ENCODE measurements at places on chromosomes 6 and 20.

DNA sequence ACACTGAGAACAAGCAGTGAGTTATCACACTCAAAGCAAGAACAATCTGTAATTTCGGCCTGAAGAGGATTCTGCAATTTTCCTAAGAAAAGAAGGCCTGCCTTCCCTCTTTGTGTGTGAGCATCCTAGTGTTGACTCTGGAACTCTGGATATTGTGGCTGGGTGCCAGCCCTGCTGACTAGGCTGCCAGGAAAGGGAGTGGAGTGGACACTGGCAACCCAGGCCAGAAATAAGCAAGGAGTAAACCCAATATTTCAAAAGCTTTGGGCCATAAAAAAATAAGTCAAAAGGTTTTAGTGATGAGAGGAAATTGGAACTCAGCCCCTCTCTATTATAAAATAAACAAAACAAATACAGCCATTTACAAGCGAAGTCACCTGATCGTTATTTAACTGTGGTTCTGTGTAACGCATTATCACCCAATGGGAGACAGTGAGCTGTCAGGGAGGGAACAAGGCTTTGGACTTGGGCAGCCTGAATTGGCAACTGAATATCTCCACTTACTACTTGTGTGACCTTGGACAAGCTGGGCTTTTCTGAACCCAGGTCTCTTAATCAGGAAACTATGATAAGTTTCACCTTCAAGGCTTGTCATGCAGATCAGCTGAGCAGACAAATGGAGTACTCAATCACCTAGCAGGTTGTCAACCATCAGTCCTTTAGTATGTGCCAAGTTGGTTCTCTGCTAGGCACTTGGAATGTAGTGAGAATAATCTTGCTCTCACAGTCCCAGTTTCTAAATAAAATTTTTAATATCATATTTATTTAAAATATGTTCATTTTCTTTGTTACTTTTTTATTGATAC lies 196.2 kb downstream of the PAX1 start:
- no peak for DNase-seq

DNA sequence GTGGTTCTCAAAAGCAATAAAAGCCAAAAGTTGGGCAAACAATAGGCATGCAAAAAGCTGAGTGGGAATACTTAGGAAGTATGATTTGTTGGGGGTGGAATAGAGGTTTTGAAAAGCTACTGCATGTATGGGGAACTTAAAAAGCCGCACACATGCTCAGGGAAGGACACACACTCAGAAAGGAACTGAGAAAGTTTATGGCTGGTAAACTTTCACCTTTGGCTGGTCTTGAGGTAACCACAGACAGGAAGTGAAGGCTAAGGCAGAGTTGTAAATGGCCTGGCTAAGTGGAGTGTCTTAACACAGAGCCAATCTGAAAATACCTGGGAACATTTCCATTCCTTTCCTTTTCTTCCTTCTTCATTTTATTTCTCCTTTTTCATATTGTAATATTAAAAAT lies 134.5 kb upstream of the EXOC2 start:
- no peak for DNase-seq

DNA sequence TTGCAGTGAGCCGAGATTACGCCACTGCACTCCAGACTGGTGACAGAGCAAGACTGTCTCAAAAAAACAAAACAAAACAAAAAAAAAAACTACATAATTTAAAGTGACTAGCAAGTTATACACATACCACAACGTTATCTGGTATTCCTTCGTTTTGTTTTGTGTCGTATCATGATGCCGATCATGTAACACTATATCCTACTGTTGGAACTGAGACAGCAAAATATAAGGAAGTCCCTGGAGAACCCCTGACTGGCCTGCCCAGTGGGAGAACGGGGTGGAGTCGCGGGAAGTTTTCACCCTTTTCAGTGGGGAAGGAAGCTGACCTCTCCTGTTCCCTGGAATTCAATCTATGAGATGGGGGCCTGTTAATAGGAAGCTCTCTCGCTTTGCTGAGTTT lies 15.1 kb downstream of the SOX4 start:
- no peak for DNase-seq

DNA sequence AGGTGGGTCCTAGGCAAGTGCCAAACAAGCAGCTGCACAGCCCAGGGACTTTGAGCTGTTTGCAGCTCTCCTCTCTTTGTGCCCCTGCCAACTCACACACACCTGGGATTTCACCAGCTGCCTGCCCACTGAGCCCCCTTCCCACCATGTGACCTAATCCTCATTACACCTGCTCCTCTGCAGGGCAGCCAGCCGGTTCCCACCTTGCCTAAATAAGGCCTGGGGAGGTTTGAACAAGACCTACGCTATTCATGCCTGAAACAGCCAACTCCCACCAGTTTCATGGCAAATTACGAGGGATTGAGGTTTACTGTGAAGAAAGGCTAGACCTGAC lies 92.6 kb upstream of the SOX4 start:
- no peak for DNase-seq

DNA sequence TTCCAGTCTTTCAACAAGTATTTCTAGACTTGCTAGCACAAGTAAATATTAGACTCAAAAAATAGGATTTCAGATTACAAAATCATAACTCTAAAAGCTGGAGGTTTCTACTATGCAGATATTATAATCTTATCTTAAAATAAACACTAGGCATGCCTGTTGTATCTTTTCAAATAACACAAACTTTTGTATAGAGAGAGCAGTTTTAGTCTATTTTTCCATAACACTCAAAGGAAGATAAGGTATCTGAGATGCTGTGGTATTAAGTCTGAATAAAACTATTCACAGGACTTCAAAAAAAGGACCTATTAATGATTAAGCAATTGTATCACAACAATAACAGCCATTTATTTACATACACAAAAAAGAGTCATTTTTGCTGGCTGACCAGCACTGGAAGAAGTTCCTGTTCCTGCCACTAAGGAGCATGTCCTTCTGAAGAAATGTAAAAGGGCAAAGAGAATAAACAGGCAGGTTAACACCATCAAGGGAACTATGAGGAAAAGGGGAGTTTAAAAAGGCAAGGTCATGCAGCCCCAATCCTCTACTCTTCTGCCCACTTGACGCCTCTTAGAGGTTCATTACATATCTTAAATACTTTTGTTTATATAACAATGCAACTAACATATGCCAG lies 39.4 kb downstream of the REPS1 start:
- no peak for DNase-seq

DNA sequence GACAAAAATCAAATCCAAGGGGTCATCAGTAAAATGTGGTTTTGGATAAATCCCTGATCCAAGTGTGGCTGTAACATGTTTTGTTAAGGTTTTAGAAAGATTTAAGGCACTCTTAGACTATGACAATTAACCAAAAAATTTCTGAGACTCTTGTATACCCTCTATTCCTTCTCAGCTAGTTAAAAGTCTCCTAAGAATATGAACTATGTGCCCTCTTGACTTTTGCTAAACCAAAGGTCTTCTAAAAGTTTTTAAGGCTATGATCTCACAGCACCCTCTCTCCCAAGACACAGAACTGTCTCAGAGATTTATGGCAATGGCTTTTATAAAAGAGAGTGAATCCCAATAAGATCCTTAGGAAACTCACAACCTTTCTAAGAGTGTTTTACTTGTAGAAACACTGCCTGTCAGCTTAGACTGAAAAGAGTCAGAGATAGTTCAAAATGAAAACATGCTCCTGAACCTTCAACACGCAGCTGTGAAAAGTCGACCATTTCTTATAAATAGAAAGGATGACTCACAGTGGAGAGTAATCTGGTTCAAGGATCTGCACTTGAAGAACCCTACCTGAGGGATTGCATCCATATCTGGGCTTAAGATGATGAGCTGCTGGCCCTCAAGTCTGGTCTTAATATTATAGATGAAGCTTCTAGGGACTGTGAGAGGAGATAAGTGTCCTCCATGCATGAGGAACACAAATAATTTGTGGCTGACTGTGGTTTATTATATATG lies 388.4 kb upstream of the GJE1 start:
- no peak for DNase-seq

- no peak for DNase-seq
Observed at GRCh38 chr6:30263734-30264133, 50.5 kb upstream of the TRIM26 start.

- DNase-seq: no peak
Observed at GRCh38 chr6:15709651-15710269, 46.9 kb upstream of the DTNBP1 start.

- no peak for DNase-seq
Observed at GRCh38 chr6:134830194-134830593, 119.7 kb downstream of the ALDH8A1 start.

DNA sequence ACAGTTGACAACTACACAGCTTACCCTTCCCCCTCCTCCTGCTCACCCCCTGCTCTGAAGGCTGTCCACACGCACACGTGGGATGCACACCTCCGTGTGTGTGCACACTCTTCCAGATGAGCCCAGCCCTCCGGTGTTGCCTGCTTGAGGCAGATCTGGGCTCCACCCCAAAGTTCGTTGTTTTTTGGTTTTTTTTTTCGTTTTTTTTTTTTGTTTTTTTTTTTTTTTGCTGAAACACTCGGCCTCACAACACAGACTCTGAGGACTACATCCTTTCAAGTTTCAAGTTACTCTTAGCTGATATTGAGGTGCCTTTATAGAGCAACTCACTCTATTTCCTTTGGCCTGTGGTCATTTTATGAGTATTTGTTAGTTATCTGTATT lies 88.2 kb downstream of the RREB1 start:
- peak; percentile 41 for DNase-seq

DNA sequence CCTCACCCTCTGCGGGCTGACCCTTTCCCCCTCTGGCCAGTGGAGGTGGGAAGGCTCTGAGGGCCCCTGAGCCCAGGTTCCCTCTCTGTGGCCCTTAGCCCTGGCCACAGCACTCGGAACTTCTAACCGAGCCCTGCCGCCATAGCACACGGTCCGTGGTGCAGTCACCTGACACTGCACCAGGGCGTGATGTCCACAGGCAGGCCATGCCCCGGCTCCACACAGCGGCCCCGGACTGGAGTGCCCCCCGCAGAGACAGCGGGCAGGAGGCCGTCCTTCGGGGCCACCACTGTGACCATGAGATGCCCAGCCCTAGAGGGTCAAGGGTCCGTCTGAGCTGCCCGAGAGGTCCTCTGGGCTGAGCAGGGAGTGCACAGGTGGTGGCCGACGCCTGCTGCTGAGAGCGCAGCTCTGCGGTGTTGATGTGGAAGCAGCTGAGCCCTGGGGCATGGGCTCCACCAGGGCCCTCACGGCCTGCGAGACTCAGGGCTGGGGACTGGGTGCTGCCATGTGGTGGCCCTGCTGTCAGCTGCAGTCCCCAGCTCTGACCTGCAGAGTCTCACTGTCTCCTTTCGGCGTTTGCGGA lies 11.2 kb upstream of the BHLHE23 start:
- no peak for DNase-seq

- no peak for DNase-seq
Observed at GRCh38 chr20:50251992-50252511, 61.4 kb downstream of the CEBPB start.

DNA sequence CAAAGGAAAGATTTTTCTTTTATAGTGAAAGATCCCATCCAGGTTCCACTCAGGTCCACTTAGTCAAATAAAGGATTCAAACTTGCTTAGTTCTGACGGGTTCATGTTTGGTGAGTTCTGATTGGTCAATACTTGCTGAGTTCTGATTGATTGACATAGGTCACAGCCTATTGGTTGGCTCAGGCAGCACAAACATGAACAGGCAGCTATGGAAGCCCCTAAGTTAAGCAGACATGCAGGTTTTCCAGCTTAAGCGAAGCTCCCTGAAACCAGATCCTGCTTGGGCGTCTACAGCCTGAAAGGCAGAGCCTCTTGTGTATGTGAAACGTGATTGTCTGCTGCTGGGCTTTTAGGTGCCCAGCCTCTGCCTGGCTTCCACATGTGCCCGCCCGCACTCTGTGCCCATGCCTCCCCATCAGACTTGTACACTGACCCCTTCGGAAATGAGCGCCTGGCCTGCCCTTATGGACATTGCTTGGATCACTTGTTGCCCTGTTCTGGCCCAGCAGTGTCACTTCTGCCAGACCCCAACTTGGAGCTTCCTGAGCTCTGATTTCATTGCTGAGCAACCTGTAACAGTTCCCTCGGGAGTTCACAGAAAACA lies 45.4 kb upstream of the ECI2 start:
- no peak for DNase-seq

DNA sequence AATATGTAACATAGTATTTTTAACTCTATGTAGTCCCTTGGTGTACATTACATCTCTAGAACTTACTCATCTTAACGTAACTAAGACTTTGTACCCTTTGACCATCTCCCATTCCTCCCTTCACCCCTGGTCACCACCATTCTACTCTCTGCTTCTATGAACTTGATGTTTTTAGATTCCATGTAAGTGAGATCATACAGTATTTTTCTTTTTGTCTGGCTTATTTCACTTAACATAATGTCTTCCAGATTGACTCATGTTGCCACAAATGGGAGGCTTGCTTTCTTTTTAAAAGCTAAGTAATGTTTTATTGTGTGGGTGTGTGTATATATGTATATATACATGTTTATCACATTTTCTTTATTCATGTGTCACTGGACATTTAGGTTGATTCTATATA lies 55.8 kb downstream of the TMEM200A start:
- DNase-seq: no peak

GRCh38 chr6:152973916-152974315 lies 8.9 kb downstream of the FBXO5 start:
- DNase-seq: no peak

DNA sequence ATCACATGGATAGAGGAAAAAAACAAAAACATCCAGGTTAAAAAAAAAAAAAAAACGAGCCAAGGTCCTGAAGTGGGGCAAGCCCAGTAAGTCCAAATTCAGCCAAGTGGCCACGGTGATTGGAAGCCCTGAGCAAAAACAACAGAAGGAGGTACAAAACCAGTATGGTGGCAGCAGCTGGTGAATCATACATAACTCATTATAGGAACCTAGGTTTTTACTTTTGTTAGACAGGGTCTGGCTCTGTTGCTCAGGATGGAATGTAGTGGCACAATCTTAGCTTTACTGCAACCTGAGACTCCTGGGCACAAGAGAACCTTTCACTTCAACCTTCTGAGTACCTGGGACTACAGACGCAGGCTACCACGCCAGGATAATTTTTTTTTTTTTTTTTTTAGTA lies 22.7 kb upstream of the MYB start:
- DNase-seq: no peak

DNA sequence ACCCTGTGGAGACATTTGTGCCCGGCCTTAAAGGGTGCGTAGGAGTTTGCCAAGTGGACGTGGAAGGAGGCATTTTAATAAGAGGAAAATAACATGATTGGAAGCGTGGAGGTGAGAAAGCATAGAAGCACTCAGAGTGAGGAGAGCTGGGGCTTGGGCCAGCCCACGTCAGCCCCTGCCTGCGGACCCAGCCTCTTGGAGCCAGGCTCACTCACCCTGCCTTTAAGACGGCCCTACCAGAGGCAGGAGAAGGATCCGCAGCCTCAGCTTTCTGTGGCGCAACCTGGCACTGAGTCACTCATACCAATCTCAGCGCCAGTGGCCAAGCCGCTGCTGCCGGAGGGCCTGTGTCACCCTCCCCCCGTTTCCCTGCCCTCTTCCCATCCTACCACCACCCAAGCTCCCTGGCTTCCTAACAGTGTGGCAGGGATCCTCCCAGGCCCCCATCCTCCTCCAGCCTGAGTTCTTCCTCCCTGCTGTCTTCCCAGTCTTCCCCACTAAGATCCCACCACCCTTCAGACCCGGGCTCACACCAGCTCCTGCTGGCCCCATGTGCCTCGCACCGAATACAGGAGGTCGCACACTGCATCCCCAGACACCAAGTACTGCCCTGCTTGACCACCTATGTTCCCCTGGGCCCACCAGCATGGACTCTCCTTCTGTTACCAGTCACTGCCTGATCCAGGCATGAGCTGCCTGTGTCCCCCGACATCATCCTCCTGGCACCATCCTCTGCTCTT lies 285.2 kb downstream of the UST start:
- no peak for DNase-seq

GRCh38 chr20:33345342-33345741 lies 56.0 kb downstream of the CDK5RAP1 start:
- no peak for DNase-seq
